ENCODE measurements at places on chromosomes 12 and 14. TPM values are rescaled to one million over a fixed set of nuclear protein-coding genes. Genes with fewer than 3 reads are reported as not detected.

Gene PXN
- 182 TPM for total RNA-seq

Gene POLE2
- 33.9 TPM for total RNA-seq

Gene PLA2G1B
- not detected for total RNA-seq

Gene RDH16
- total RNA-seq: 0.32 TPM

Gene PTHLH
- not detected for total RNA-seq

Gene VCPKMT
- total RNA-seq: 11.5 TPM

Gene CNTN1
- total RNA-seq: not detected

Gene CCDC175
- not detected for total RNA-seq

Gene CFAP54
- 0.30 TPM for total RNA-seq

Gene MIP
- not detected for total RNA-seq

Gene CLEC14A
- not detected for total RNA-seq

Gene TMEM117
- total RNA-seq: 0.75 TPM

Gene LRRC43
- total RNA-seq: not detected

Measured in T-helper 2 cell treated with Interferon-gamma antibody and Interleukin-4, amounts not matched to agents 100 ng/mL and 5 ng/mL, for 36 hours (primary cell).